ENCODE measurements at places on chromosomes 11 and 22.

- no peak for DNase-seq
Observed at GRCh38 chr11:107598225-107599139, 7.5 kb downstream of the ELMOD1 start.

DNA sequence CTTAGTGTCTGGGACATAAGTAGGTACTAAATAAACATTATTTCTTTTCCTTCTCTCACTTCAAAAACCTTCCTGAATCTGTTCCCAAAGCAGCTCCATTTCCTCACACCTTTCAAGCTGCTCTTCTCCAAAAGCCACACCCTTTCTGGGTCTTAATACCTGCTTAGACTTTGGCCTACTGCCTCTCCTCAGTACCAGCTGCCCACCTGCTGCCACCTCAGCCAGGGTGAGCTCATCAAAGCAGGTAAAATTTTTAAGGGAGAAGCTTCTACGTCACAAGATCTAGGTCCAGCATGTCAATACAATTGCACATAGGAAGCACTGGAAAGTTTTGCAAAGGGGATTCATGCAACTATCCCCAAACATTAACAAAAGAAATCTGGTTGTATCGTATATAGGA lies 108.4 kb downstream of the RPL27A start:
- no peak for DNase-seq

- DNase-seq, result no peak
Observed at GRCh38 chr11:21411104-21411503, 741.7 kb downstream of the NELL1 start.

DNA sequence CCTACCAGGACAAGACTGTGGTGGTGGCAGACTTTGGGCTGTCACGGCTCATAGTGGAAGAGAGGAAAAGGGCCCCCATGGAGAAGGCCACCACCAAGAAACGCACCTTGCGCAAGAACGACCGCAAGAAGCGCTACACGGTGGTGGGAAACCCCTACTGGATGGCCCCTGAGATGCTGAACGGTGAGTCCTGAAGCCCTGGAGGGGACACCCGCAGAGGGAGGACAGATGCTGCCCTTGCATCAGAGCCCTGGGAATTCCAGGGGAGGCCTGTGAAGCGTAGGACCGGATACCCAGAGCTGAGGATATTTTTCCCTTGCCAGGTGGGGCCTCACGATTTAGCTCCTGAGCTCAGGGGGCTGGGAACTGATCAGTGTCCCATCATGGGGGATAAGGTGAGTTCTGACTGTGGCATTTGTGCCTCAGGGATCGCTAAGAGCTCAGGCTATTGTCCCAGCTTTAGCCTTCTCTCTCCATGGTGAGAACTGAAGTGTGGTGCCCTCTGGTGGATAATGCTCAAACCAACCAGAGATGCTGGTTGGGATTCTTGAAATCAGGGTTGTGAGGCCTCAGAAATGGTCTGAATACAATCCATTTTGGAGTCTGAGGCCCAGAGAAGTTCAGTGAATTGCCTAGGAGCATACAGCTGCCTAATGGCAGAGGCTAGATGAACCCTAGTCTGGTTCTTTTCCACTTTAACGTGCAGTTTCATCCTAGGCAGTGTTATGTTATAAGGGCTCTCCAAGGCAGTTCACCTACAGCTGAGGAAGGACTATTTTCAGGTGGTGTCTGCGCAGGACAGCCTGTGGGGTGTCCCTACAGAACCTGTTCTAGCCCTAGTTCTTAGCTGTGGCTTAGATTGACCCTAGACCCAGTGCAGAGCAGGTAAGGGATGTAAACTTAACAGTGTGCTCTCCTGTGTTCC lies 19.5 kb downstream of the PIK3IP1 start:
- DNase-seq, result no peak

- no peak for DNase-seq
Observed at GRCh38 chr11:2196970-2197770, 25.6 kb upstream of the TH start.

DNA sequence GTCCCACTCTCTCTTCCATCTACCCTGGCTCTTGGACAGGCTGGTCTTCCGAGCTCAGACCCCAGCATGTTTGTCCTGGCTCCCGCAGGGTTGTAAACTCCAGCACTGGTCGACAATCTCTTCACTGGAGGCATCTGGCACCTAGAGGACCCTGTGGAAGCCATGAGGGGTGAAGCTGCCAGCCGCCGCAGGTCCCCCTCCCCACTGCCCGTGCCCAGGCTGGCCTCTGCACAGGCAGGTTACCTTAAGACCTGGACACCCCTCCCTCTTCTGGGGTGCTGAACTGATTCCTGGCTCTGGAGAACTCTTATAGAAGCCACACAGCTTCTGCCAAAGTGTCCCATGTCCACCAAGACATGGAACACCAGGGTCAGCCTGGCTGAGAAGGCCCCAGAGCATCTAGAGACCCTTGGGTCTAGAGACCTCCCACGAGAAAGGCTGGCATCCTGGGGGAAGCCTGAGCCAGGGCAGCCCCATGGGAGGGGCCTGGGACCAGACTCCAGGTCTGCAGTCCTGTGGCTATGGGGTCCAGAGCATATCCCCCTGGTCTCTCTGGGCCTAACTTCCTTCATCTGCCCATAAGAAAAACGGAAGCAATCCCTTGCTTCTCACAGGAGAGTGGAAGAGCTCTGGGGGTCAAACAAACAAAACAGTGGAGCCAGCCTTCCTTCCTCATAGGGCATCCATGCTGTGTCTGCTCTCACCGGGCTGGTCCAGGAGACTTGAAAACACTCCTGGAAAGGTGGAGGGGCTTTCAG lies 30.6 kb downstream of the LMO1 start:
- no peak for DNase-seq

DNA sequence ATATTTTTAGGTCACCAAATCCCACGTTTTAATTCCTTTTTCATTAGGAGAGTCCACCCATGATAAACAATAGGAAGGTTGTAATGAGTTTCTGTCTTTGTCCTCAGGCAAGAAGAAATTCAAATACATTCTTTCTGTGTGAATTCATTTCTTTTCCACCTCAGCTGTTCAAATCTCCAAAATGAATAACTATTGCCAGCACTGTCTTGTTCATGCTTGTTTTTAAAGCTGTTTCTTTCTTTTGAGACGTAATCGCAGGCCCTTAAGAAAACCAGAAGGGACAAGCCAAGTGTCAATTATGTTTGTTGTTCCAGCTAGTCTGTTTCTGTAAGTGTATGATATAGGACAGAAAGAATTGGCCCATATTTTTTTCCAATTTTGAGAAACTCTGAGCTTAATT lies 20.2 kb downstream of the MMP27 start:
- DNase-seq, result no peak

DNA sequence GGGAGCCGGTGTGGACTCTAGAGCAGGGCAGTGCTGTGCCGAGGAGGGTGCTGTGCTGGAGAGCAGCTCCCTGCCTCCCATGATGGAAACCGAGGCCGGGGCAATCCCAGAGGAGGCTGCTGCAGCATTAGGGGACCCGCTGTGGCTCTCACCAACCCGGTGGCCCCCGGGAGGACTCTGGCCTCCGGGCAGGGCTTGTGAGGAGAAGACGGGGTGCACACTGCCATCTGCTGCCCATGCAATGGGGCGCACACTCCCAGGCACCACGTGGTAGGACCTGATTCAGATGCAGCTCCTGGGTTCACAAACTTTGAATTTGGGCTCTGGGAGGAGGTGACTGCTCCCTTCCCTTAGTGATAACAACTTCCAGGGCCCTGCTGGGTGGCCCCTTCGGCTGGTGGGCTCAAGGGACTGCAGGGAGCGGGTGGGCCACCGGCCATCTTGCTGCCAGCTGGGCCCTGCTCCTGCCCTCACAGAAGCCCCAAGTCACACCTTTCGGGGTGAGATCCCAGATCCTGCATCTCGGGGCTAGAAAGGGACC lies 93.8 kb upstream of the FGF3 start:
- no peak for DNase-seq

GRCh38 chr22:42344361-42344905 lies 74.0 kb upstream of the TCF20 start:
- no peak for DNase-seq

All from NCI-H1436 treated with DMSO at 0.1 percent for 48 hours (cell line).